ENCODE measurements at places on chromosomes 7 and 10. TPM values are rescaled to one million over a fixed set of nuclear protein-coding genes. Genes with fewer than 3 reads are reported as not detected.
A peak's percentile ranks its signal among the peaks of the same experiment; 100 is the strongest.

DNA sequence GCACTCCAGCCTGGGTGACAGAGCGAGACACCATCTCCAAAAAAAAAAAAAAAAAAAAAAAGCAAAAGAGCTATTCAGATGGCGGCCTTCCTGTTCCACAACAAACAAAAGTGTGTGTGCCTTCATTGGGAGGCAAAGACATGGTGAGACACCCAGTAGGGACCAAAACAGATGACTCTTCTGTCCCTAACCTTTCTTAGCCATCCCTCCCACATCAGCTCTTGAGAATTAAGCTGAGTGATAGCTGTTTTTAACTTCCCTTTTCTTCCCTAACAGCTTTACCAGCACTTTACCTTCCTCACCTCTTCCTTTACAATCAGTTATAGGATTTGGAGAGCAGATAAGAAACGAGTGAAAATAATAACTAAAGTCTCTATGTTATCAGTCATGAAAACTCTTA, 48.2 kb downstream of the ARMH3 start:
- no peak overlapping the region for H3K27ac ChIP-seq
- no peak overlapping the region for H3K4me3 ChIP-seq
- no peaks in the 10 kb centered on the region for H3K27me3 ChIP-seq
- H3K36me3 ChIP-seq, result peaks cover 11% of the 10 kb centered on the region

- H3K27me3 ChIP-seq, result peaks cover 20% of the 10 kb centered on the region
- no peak for DNase-seq
- no peaks in the 10 kb centered on the region for H3K36me3 ChIP-seq
- peaks cover 6% of the 10 kb centered on the region for H3K4me1 ChIP-seq
Measured at GRCh38 chr7:28077616-28078015, 103.0 kb downstream of the JAZF1 start.

GRCh38 chr7:80584778-80585177, 53.7 kb upstream of the CD36 start:
- H3K36me3 ChIP-seq, result no peaks in the 10 kb centered on the region
- H3K27me3 ChIP-seq, result no peaks in the 10 kb centered on the region
- no peak overlapping the region for H3K4me3 ChIP-seq
- no peak for DNase-seq

- H3K36me3 ChIP-seq, result no peaks in the 10 kb centered on the region
- H3K4me1 ChIP-seq, result no peaks in the 10 kb centered on the region
- no peak overlapping the region for H3K27ac ChIP-seq
- no peak for DNase-seq
- H3K4me3 ChIP-seq, result no peak overlapping the region
- no peaks in the 10 kb centered on the region for H3K27me3 ChIP-seq
Measured at GRCh38 chr7:484356-485101, 35.1 kb downstream of the PDGFA start.

DNA sequence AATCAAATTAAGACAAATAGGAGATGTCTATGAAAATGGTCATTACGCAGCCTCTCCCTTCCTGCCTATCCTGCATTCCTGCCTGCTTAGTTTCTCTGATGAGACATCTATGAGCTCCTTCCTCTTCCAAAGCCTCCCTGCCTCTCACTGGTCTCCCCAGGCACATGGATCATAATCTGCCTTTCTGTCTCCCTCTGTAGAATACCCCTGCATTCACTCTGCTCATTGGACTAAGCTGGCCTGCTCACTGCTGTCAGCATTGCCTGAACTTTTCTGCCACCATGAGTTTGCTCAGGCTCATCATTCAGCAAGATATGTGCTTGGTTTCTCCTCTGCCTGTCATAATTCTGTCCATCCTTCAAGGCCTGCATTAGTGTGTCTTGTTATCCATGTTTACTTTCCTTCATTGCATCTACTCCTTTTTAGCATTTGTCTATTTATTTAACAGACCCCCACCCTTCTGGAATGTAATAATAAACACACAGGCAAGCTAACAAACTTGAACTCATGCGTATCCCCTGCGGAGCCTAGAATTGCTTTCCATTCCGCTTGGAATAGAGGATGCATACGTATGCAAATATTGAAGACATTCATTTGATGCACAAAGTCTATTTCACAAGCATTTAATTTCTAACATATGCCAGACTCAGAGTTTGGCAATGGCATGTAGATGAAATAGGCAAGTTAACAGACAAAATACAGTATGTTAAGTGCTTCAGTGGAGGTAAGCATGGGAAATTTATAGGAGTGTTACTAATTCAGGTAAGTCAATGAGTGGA, 88.3 kb downstream of the PTPRZ1 start:
- no peak overlapping the region for H3K4me3 ChIP-seq
- no peaks in the 10 kb centered on the region for H3K27me3 ChIP-seq
- no peak overlapping the region for H3K27ac ChIP-seq
- no peaks in the 10 kb centered on the region for H3K4me1 ChIP-seq
- no peaks in the 10 kb centered on the region for H3K36me3 ChIP-seq
- no peak for DNase-seq

- no peaks in the 10 kb centered on the region for H3K27me3 ChIP-seq
- H3K27ac ChIP-seq, result no peak overlapping the region
- peaks cover 1% of the 10 kb centered on the region for H3K36me3 ChIP-seq
- no peak for DNase-seq
- no peaks in the 10 kb centered on the region for H3K4me1 ChIP-seq
- no peak overlapping the region for H3K4me3 ChIP-seq
Measured at GRCh38 chr7:27863880-27864279, 123.9 kb downstream of the TAX1BP1 start.

The PWWP2B gene
- 2.9 TPM for total RNA-seq

GRCh38 chr10:133442967-133443924, 10.5 kb upstream of the SCART1 start:
- peaks cover 7% of the 10 kb centered on the region for H3K4me1 ChIP-seq
- no peak overlapping the region for H3K4me3 ChIP-seq
- H3K27me3 ChIP-seq, result no peaks in the 10 kb centered on the region
- H3K36me3 ChIP-seq, result peaks cover 24% of the 10 kb centered on the region
- no peak overlapping the region for H3K27ac ChIP-seq

GRCh38 chr10:59971915-59972314, 65.6 kb upstream of the CCDC6 start:
- no peak for DNase-seq
- peaks cover 3% of the 10 kb centered on the region for H3K36me3 ChIP-seq
- H3K4me3 ChIP-seq, result no peak overlapping the region
- no peaks in the 10 kb centered on the region for H3K4me1 ChIP-seq

The AZGP1 gene
- total RNA-seq, result not detected

The TMEM196 gene
- not detected for total RNA-seq

GRCh38 chr7:131969560-131969959, 413.1 kb upstream of the PODXL start:
- no peaks in the 10 kb centered on the region for H3K4me1 ChIP-seq
- H3K4me3 ChIP-seq, result no peak overlapping the region
- no peaks in the 10 kb centered on the region for H3K36me3 ChIP-seq
- H3K27me3 ChIP-seq, result peaks cover 5% of the 10 kb centered on the region

The TDRD1 gene
- total RNA-seq, result 0.24 TPM

DNA sequence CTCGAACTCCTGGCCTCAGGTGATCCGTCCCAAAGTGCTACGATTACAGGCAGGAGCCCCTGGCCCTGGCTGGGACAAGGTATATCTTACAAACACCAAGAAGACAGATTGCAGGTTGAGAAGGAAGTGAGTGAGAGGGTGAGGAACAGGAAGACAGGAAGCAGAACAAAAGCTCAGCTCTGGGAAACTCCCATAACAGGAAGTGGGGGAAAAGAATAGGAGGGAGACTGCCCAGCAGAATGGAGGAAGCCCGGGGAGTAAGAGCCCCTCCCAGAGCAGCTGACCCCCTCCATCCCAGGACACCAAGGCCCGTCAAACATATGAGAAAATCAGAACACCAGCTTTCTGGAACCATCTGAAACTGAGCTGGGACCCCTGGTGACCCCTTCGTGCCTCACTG, 2.9 kb downstream of the TECPR1 start:
- H3K4me1 ChIP-seq, result peaks cover 29% of the 10 kb centered on the region
- H3K4me3 ChIP-seq, result peak overlapping the region; percentile 71
- H3K27me3 ChIP-seq, result no peaks in the 10 kb centered on the region
- no peak for DNase-seq
- H3K36me3 ChIP-seq, result peaks cover 12% of the 10 kb centered on the region
